Activated CD4-positive, alpha-beta T cell treated with anti-CD3 and anti-CD28 coated beads for 24 hours (primary cell): ENCODE measurements at places on chromosomes 12 and 14.
A peak's percentile ranks its signal among the peaks of the same experiment; 100 is the strongest.

GRCh38 chr12:133081159-133081780, 547 bp downstream of the ZNF140 start:
- no peak for DNase-seq

- DNase-seq = no peak
Observed at GRCh38 chr12:120037851-120038250, 48.8 kb downstream of the BICDL1 start.

DNA sequence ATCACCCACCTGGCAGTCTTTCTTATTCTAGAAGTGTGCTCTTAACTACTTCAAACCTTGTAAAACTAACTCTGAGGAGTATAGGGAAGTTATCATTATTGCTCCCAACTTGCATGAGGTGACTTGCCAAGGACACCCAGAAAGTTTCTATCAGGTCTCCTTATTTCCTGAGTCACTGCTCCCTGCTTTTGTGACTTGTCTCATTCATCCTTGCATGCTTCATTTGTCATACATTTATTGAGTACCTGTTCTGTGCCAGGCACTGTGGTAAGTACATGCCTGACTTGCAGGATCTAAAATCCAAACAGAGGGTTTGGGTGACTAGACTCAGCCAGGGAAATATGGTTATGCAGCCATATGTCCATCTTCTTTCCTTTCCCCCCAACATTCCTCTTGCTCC, 25.5 kb downstream of the CFAP251 start:
- no peak for DNase-seq

DNA sequence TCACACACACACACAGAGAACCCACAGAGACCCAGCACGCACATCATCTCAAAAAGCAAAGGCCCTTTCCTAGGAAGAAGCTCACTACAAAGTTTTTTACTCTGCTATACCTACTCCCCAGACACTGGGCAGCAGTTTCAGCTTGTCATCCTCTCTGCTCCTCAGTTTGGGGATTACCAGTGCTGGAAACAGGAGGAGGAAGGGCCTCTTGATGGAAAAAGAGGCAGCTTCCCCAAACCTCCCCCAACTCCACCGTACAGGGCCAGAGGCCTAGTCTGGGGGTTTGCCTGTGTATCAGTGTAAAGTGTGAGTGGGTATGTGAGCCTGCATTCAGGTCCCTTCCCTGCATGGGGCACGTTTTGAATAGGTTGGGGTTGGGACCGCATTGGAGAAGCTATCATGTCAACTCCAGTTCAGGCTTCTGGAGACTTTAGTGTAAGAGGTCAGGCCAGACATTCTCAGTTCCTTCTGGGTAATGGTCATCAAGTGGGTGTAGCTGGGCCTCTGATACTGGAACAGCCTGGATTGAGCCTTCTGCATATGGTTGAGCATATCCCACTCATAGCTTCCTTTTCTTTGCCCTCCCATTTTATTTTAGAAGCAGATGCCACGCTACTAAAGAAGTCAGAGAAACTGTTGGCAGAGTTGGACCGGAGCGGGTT, 1.2 kb downstream of the REM2 start:
- DNase-seq = no peak

DNA sequence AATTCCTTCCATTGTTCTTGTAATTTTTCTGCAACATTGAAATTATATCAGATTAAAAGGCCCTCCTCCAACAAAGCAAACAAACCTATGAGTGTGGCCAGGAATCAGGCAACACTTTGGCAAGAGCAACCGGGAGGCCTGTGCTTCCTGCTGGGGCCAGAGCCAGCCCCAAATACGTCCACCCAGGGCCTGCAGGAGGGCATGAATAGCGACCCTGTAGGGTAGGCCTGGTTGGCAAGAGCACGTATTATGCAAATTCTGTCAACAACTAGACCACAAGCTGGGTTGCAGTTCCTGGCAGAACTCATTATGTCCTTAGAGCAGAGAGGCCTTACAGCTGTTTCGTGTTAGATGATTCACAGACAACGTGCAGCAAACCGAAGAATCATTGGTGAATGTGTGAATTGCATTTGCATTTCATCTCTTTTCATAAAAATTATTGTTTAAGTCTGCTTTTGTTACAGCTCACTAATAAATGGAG, 26.9 kb upstream of the LGALS3 start:
- DNase-seq = no peak

GRCh38 chr14:95697764-95698163, 11.5 kb downstream of the TCL1B start:
- DNase-seq = no peak

- DNase-seq = no peak
Observed at GRCh38 chr12:9881988-9882387, 699 bp downstream of the KLRF2 start.

GRCh38 chr14:69091006-69091405, 61.9 kb downstream of the DCAF5 start:
- DNase-seq = no peak

DNA sequence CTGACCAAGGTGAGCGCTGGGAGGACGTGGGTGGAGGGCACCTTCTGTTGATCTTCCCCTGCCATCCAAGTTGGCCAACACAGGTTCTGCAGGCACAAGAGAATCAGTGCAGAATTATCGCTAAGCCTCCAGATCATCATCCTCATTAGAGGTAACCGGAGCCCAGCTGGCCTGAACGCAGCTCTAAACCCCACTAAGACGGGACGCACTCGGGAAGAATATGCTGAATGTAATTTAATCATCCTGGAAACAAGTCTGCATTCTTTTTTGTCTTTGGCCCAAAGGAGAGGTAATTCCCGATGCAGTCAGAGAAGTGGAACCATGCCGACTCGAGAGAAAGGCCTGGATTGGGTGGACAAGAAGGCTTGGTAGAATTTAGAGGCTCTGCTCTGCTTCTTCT, 111.0 kb upstream of the GSC start:
- DNase-seq = no peak

GRCh38 chr14:30389134-30389876, 169.7 kb upstream of the G2E3 start:
- DNase-seq = no peak

GRCh38 chr12:92784797-92785562, 82.2 kb downstream of the PLEKHG7 start:
- DNase-seq = no peak

GRCh38 chr12:41992022-41992421, 152.7 kb downstream of the GXYLT1 start:
- no peak for DNase-seq

- no peak for DNase-seq
Observed at GRCh38 chr14:58607131-58607951, 30.4 kb upstream of the DACT1 start.

DNA sequence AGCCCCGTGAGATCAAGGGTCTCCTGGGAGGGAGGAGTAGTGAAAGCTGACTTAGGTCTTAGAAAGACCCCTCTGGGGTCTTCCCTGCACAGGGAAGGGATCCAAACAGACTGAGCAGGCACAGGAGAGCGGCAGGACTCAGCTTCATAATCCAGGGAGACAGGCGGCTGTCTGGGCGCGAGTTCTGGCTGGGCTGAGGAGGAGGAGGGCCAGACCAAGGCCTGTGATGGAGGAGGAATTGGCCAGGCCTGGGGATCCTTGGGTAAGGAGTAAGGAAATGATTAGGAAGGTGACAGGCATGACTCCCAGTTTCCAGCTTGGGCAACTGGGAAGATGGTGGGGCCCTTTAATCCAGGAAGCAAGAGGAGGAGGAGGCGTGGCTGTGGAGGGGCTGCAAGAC, 93.1 kb downstream of the DICER1 start:
- DNase-seq = no peak

DNA sequence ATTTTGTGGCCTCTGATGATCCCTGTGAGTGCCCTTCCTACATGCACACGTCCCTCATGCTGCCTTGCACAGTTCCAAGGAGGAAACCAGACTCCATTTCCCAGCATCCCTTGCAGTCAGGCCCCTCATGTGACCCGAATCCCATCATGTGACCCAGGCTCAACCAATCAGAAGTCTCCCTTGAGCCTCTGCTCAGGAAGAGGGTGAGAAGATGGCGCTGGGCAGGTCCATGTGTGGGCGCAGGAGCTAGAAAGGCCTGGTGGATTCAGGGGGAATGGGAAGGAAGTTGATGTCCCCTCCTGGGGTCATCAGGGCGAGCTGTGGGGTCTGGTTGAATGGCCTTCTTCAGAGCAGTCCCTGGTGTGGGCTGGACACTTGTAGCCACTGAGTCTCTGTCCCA, 240.5 kb downstream of the ADGRD1 start:
- no peak for DNase-seq

DNA sequence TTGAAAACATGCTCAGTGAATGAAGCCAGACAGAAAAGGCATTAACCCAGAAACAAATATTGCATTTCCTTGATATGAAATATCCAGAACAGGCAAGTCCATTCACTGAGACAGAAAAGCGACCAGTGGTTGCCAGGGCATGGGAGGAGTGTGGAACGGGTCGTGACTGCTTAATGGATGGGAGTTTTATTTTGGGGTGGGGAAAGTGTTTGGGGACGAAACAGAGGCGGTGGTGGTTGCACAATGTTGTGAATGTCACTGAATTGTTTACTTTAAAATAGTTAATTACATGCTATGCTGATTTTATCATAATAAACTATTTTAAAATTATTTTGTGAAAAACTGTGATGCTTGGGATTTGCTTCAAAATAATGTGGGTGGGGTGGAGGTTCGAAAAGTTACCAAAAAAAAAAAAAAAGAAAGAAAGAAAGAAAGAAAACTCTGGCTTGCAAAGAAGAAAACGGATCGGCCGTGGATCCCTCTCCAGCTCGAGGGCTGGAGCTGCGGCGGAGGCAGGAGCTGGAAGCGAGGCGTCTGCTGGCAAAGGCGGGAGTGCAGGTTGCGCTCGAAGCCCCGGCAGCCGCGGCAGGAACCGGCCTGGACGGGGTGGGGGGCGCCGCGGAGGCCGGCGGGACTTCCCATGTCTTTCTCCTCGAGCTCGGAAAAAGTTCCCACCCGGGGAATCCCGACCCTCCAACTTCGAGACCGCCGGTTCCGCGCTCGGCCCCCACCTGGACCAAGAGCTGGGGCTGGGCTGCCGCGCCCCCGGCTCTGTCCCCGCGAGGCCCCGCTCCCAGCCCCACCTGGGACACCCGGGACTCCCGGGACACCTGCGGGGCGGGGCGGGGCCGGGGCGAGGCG, 524 bp upstream of the P2RX2 start:
- DNase-seq = no peak

GRCh38 chr12:119450771-119451170, 116.2 kb downstream of the CCDC60 start:
- DNase-seq = no peak

GRCh38 chr12:2348482-2348852, 295.7 kb downstream of the CACNA1C start:
- no peak for DNase-seq

DNA sequence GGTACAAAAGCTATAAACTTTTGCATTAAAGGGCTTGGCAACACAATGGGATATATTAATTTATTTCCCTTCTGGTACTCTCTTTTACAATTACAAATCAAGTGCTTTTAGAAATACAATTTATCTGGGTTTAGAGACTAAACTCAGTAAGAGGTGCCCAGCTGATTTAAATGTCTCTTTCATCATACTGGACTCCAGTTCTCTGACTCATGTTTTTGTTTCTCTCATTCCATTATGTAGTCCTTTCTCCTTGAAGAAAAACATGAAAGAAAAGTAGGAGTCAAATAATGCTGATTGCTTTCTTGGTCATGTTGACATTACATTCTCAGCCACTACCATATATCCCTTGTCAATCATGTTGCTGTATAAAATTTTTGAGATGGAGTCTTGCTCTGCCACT, 36.3 kb upstream of the CFL2 start:
- no peak for DNase-seq

DNA sequence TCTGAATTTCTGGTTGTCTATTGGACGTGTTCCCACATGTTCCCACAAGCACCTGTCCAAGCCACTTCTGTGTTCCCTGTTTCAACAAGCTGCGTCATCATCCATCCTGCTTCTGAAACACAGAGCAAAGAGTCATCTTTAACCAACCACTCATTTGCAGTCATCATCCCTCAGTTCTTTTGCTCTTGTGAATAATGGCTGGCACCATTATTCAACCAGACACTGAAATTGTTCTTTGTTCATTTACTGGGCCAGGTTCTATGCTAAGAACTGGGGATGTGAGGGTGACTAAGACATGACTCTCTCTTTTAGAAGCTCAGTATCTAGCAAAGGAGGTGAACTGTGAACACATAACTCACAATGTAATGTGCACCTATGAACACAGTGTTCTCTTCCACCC, 40.7 kb upstream of the ANO4 start:
- DNase-seq = no peak

GRCh38 chr12:124862768-124863415, 772 bp downstream of the SCARB1 start:
- DNase-seq = no peak

DNA sequence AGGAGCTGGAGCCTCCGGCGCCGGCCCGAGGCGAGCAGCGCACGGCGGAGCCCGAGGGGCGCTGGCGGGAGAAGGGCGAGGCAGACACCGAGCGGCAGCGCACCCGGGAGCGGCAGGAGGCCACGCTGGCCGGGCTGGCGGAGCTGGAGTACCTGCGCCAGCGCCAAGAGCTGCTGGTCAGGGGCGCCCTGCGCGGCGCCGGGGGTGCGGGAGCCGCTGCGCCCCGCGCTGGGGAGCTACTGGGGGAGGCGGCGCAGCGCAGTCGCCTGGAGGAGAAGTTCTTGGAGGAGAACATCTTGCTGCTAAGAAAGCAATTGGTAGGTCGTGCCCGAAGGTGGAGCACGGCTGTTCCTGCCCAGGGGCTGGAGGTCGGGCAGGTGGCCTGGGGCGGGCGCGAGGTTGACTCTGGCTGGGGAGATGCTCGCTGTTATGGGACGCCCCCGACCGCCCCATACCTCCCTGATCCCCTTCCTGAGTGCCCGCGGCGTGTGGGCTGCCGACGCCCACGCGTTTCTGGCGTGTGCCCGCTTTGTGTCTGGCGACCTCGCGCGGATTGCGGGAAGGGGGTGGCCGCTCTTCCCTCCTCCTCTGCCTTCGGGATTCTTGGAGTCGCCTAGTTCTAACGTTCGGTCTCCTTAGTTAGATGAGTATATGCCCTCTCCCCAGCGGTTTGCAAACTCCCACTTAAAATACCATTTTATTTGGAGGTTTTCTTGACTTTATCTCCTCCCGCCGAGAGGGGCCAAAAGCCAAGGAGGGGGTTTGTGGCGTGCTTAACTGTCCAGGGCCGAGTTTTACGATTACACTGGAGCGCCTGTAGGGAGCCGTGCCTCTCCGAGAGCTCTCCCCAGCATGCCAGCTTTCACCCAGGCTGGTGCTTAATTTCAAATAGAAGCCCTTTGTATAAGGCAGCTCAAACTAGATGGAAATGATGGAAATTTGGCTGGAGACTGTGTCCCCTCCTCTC, 752 bp downstream of the DACT1 start:
- peak; percentile 10 for DNase-seq

DNA sequence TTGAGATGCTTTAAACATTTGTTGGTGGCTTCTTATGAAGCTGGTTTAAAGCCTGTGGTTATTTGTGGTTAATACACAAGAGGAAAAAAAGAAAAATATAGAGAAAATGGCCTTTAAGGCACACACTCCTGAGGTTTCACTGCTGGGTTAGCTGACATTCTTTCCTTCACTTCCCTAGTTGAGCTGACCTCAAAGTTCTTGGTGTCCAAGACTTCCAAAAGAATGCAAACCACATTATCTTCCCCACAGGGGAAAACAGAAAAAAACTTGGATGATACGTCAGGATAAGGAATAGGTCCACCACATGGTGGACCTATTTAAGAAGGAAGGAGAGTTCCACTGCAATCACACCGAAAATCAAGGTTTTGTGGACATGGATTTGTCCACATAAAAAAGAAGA, 94.3 kb downstream of the SLC25A21 start:
- no peak for DNase-seq

GRCh38 chr14:42884100-42884499, 1277.4 kb downstream of the LRFN5 start:
- DNase-seq = no peak
